Activated T-cell treated with anti-CD3 and anti-CD28 coated beads, Interleukin-2, amount 50 U/mL, for 4 hours (primary cell): ENCODE measurements at places on chromosomes 6 and 20.

- DNase-seq, result no peak
These were observed at the start of gene XKR7 for GRCh38 chr20:31967830-31968249. TSS of gene XKR7 (plus strand) at chr20:31968151. CDS start at chr20:31968176, 25 bp downstream.

- no peak for DNase-seq
These were observed 22.2 kb upstream of the NCOA3 start for GRCh38 chr20:47479506-47479905.

DNA sequence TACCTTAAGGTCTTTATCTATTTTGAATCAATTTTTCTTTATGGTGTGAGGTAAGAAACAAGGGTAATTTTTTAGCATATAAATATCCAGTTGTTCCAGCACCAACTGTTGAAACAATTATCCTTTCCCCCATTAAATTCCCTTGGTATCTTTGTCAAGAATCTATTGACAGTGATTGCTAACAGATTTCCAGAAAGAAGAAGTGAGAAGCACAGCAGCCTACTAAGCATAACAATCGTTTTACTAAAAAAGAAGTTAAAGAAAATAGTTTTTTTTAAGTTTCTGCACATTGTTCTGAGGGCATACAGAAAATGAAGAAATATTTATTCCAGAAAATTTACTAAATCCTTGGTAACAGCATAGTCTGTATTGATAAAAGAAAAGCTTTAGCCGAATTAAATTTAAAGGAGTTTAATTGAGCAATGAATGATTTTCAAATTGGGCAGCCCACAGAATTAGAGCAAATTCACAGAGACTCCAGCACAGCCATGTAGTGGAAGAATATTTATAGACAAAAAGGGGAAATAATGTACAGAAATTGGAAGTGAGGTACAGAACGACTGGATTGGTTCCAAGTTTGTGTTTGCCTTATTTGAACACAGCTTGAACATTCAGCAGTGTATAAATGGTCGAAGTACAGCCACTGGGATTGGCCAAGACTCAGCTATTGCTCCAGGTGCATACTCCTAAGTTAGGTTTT, 97.9 kb upstream of the UST start:
- no peak for DNase-seq

DNA sequence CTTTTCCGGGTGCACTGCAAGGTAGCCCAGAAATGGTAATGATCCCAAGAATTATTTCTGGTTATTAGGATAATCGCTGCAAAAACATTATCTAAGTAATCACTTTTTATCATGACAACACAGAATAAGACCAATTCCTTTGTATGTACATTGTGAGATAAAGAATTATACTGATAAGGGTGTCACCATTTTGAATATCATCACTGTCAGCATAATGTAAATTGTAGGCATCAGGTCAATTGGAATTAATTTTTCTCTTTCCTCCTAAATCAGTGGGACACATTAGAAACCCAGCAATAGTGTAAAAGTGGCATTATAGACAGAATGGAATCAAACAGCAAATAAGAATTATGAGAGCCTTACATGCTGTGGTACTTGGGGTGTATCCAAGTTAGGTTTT, 183.1 kb upstream of the SCGN start:
- no peak for DNase-seq

- DNase-seq, result no peak
These were observed 10.6 kb downstream of the NRN1 start for GRCh38 chr6:5995949-5996713.

- no peak for DNase-seq
These were observed 44.4 kb downstream of the CDS2 start for GRCh38 chr20:5171064-5171789.

GRCh38 chr20:48090784-48091183, 305.5 kb upstream of the SULF2 start:
- no peak for DNase-seq

GRCh38 chr6:109339906-109340678, 42.2 kb downstream of the CD164 start:
- no peak for DNase-seq

DNA sequence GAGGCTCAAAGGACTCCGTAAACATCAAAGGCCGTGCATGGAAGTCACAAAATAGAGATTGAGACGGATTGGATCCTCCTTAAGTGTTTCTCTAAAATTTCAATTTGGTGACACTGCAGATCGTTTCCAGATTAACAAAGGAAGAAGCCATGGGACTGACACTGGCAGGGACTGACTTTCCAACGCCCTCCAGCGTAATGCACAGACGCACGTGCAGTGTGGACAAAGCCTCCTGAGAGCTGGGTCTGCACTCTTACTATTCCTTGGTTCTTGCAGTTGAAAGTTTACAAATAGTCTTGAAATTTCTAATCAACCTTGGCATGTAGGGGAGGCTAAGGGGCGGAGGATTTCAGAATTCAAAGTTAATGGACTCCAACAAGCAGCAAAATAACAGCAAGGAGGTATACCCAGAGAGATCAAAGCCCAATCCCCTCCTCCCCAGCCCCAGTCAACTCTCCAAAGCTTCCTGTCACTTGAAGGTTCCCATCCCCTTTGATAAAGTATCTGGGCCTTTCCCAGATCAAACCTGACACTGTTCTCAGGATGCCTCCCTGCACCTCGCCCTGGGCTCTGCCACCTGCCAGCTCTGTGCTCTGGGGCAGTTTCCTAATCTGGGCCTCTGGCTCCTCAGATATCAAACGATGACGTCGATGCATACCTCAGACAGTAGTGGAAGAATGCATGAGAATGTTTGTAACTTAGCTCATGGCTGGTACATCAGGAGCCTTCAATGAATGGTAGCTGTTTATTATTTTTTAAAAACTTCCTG, 106.5 kb upstream of the TRAF3IP2 start:
- DNase-seq, result no peak

GRCh38 chr6:55040102-55040848, 134.0 kb upstream of the HCRTR2 start:
- DNase-seq, result no peak

- DNase-seq, result no peak
These were observed 8.7 kb downstream of the UBR2 start for GRCh38 chr6:42572523-42572922.

DNA sequence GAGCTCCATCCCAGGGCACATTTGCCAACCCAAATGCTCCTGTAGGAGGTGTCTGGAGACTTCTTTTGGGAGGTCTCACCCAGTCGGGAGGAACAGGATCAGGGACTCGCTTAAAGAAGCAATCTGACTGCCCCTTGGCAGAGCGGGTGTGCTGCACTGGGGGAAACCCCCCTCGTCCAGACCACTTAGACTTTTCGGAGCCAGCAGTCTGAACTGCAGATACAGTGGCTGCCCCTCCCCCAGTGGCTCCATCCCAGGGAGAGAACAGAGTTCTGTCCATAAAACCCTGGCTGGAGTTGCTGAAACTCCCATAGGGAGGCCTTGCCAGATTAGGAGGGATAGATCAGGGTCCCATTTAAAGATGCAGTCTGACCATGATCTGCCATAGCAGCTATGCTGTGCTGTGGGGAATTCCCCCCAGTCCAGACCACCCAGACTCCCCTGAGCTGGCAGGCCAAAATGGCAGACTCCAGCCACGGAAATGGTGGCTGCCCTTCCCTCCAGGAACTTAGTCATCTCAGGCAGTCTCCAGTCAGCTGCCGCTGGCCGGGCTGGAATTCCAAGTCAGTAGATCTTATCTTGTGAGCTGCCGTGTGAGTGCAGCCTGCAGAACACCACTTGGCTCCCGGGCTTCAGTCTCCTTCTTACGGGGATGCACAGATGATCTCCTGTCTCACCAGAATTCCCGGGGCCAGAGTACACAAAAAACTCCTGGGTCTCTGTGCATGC, 278.1 kb upstream of the SASH1 start:
- no peak for DNase-seq

DNA sequence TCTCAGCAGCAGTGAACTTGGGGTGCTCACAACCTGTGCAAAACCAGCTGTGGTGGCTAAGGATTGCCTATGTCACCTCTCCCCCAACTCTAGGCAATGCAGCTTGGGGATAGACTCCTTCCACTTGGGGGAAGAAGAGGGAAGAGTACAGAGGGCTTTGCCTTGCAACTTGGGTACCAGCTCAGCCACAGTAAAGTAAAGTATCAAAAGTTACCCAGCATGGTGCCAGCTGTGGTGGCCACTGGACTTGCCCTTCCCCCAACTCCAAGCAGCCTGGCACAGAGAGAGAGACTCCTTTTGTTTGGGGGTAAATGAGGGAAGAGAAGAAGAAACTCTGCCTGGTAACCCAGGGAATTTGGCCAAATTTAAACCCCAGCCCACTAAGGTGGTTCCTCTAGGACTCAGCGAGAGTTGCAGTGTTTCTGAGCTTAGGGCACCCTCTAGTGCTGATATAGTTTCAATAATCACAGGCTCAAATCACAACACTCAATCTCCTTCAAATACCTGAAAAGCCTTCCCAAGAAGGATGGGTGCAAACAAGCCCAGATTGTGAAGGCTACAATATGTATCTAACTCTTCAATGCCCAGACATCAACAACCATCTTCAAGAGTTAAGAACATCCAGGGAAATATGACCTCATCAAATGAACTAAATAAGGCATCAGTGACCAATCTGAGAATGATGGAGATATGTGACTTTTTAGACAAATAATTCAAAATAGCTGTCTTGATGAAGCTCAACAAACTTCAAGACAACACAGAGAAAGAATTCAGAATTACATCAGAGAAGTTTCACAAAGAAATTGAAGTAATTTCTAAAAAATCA, 7.6 kb upstream of the DEFB129 start:
- no peak for DNase-seq

DNA sequence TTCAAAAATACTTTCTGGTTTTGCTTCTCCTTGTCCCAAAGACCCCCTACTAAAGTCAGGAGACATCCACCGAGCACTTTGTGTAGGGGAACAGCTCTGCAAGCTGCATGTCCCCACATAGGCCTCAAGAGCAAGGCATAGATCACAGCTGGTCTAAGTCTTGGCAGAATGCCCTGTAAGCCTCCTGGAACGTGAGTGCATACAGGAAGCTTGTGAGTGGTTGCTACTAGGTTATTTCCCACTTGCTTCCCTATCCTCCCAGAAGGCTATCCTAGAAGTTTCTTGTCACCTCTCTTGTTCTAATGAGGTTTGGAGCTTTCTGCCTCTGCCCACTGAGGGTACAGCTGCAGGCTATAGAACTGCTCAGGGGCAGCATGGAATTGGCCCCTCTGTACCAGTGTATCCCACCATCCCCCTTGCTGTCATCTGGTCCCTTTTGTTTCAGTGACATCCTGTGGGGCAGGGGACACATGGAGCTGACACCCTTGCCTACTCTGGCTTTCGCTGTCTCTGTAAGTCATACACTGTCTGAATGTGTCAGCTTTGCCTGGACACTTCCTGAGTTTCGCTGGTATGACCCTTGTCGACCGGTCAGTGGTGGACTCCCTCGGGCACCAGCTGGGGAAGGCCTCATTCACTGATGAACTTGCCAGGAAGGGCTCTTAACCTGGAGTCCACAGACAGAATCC, 35.6 kb upstream of the KCNK16 start:
- no peak for DNase-seq

GRCh38 chr6:92050216-92050615, 1369.1 kb downstream of the EPHA7 start:
- DNase-seq, result no peak
